LHCN-M2 (cell line): ENCODE measurements at places on chromosomes 4 and X. TPM values are rescaled to one million over a fixed set of nuclear protein-coding genes. Genes with fewer than 3 reads are reported as not detected.

Gene IL15
- 6.8 and 8.0 TPM in 2 replicates for total RNA-seq

Gene NRK
- not detected in 2 replicates for total RNA-seq

Gene RNF128
- 0.26 and 0.34 TPM in 2 replicates for total RNA-seq

Gene ATP1B4
- total RNA-seq, result not detected in 2 replicates

Gene KLF8
- 1.5 and 2.2 TPM in 2 replicates for total RNA-seq

Gene EPGN
- total RNA-seq, result 0.26 TPM in 1 of 2 replicates, not detected in the other
